M059J (cell line): ENCODE measurements at places on chromosomes 5 and 9. TPM values are rescaled to one million over a fixed set of nuclear protein-coding genes. Genes with fewer than 3 reads are reported as not detected.

- DNase-seq: no peak
Measured at GRCh38 chr9:2242831-2243330, 227.7 kb downstream of the SMARCA2 start.

GRCh38 chr5:76607353-76607871 lies 15.8 kb downstream of the F2RL2 start:
- peak; percentile 45 for DNase-seq

GRCh38 chr5:66246608-66247007 lies 102.5 kb downstream of the SREK1 start:
- peak; percentile 88 for DNase-seq

DNA sequence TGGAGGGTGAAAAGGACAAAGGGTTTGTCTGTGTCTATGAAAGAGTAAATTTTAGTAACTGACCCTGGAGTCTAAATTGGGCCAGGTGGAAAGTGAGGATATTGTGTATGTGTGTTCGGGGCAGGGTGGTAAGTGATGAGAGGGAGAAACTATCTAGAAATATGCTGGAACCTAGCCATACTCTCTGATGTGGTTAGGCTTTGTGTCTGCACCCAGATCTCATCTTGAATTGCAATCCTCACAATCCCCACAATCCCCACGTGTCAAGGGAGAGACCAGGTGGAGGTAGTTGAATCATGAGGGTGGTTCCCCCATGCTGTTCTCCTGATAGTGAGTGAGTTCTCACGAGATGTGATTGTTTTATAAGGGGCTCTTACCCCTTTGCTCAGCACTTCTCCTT lies 60.6 kb downstream of the COMMD10 start:
- DNase-seq: no peak

- no peak for DNase-seq
Measured at GRCh38 chr5:122420537-122421236, 108.7 kb downstream of the SNCAIP start.

- no peak for DNase-seq
Measured at GRCh38 chr9:83155733-83156132, 92.8 kb upstream of the RASEF start.

DNA sequence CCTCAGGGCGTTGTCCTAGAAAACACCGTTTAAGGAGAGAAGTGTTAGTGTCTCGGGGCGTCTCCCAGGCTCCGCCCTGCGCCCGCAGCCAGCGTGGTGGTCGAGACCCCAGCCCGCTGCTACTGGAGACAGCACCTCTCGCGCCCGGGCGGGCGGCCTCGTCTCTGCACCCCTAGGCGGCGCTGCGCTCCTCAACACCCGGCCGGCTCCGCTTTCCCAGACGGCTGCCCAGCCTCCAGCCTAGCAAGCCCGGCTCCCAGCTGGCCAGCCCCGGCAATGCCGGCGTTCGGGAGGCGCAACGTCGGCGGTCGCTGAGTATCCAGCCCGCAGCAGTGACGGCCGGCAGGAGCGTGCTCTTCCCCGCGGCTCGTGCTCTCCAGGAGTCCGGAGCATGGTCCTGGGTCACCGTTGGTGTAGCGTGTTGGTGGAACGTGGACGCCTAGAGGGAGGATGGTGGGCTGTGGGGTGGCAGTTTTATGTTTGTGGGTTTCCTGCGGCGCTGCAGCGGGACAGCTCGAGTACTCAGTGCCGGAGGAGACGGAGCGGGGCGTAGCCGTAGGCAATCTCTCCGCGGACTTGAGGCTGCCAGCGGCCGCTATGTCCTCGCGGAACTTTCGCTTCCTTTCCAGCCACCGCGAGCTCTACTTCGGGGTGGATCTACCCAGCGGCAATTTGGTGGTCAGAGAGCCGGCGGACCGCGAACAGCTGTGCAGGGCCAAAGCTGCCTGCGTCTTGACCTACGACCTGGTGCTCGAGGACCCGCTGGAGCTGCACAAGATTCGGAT lies 536 bp downstream of the PCDHAC1 start:
- DNase-seq: peak; percentile 61

DNA sequence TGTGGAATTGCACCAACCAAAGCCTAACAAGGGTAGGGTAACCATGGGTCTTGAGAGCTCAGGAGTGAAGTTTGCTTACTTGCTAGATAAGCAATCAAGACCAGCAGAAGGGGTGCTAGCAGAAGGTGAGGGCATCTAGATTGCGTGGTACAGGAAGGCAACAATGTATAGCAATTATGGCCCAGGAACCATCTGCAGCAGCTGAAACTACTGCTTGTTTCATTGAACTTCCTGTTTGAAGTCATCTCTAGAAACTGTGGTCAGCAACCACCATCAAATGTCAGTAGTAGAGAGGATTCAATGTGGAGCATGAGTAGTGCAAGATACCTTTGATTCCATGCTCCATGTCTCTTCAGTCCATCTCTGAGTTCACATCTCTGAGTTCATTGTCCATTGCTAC lies 462.1 kb upstream of the GRAMD2B start:
- DNase-seq: peak; percentile 1

GRCh38 chr5:145768863-145769262 lies 66.3 kb downstream of the PRELID2 start:
- no peak for DNase-seq

- DNase-seq: peak; percentile 86
Measured at GRCh38 chr9:91162311-91162710, 199.4 kb downstream of the AUH start.

GRCh38 chr9:81387360-81388106 lies 301.8 kb downstream of the TLE1 start:
- no peak for DNase-seq

DNA sequence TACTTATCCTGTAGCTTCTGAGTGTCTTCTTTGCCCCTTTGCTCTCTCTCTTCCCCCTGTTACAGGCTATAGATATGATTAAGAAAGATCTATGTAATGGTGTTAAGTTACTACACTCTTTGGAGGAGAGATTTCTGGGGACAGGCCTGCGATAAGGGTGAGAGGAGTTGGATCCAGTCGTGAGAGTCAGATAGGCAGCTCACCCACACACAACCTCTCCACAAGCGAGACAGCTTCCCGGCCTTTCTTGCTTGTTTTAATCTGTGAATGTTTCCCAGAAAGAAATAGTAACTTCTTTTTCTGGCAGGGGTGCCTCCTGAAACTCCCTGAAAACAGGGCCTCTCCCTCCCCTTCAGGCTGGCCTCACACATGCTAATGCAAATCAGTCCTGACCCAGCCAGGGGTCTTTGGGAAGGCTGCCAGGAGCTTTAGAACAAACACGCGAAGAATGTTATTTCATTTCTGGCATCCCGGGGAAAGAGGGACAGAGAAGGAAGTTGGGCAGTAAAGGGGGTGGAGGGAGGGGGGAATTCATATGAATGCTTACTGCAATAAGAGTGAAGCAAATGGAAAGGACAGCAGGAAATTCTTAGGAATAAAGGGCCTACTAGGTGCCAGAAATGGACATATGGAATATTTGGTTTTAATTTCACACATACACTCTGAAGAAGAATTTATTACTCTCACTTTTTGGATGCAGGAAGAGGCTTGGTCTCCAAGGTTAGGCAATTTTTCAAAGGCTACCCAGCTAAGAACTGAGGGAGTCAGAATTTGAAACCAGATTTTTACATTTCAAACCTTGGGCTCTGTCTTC lies 215.8 kb upstream of the TRIM32 start:
- no peak for DNase-seq

DNA sequence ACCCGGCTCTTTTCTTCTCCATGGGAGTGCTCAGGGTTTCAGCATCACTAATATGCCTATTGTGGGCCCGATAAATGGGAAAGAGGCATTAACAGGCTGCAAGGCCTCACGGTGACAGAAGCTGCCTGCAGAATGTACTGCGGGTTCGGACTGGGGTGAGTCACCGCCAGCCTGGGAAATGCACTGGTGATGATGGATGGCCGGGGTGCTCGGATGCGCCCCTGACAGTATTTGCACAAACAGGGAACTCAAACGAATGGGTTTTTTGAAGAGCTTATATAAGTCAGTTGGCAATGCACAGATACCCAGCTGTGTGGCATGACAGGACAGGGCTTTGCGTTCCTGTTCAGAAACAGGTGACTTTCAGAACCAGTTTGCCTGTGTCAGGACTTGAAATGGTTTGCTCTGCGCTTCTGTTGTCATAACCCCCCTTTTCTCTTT lies 42.0 kb upstream of the PITX1 start:
- peak; percentile 65 for DNase-seq

The PCDHGA8 gene
- total RNA-seq: 0.07 TPM in 1 of 2 replicates, not detected in the other

The CDKN2B gene
- total RNA-seq: 11.5 and 24.1 TPM in 2 replicates

The PPP3R2 gene
- not detected in 2 replicates for total RNA-seq

The NAIP gene
- 0.34 and 0.84 TPM in 2 replicates for total RNA-seq
